ENCODE measurements at places on chromosomes 13 and 19.

- no peak for DNase-seq
Observed at GRCh38 chr13:45257638-45258333, 56.9 kb upstream of the KCTD4 start.

- no peak for DNase-seq
Observed at GRCh38 chr13:46184277-46184699, 2.3 kb upstream of the LCP1 start.

DNA sequence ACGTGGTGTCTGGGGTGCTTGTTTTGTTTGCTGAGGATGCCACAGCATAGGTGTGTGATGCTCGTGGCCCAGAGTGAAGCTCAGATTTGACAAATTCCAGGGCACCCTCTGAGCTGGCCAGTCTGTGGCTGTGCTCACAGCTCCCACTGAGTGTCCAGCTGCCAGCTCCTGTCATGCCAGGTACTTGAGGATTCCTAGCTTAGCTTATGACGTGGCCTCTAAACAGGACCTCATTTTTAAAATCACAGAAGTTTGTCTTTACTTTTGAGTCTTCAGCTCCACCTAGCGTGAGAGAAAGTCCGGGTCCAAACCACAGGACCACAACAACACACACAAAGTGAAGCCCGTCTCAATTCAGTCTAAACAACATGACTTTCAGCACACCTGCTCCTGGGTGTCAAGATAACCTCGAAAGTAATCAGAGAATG is 117.3 kb downstream of the RAB20 start:
- DNase-seq, result no peak

GRCh38 chr19:3324405-3324856 is 42.0 kb upstream of the NFIC start:
- DNase-seq, result no peak

DNA sequence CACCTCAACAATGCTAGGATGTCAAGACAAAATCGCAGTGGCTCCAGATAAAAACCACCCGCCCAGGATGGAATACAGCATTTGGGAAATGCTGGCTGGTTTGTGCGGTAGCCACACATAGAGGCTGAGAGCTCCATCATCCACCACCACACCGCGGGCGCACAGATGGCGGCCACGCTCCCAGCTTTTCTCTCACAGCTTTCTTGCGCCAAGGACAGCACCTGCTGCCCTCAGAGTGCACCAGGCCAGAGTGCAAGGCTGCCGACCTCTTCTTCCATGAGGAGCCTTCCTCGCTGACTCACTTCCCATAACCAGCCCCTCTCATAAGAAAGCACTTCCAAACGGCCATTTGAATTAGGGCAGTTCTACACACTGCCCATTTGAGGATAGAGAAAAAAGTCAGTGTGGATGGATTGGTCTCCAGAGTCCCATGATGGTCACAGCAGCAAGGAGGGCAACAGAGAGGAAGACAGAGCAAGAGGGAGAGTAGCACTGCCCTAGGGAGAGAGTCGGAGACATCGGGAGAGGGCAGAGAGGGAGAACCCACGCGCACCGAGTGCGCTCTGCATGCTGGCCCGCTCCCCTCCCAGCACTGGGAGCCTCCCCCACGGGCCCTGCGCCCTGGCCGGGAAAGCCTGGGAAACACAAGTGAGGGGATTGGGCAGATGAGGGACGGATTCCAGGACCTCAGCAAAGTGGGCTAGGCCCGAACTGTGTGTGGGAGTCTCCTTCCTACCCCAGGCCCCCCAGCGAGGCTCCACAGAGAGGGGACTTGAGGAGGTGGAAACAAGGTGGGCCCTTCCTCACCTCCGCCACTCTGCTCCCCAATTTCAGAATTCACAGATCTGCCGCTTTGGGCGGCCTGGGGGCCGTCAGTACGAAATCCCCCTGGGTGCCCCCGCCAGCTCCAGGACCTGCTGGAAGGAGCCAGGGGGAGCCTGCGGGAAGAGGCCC is 156.9 kb downstream of the USP12 start:
- DNase-seq, result no peak

GRCh38 chr19:43760941-43761340 is 6.2 kb upstream of the SMG9 start:
- DNase-seq, result no peak

DNA sequence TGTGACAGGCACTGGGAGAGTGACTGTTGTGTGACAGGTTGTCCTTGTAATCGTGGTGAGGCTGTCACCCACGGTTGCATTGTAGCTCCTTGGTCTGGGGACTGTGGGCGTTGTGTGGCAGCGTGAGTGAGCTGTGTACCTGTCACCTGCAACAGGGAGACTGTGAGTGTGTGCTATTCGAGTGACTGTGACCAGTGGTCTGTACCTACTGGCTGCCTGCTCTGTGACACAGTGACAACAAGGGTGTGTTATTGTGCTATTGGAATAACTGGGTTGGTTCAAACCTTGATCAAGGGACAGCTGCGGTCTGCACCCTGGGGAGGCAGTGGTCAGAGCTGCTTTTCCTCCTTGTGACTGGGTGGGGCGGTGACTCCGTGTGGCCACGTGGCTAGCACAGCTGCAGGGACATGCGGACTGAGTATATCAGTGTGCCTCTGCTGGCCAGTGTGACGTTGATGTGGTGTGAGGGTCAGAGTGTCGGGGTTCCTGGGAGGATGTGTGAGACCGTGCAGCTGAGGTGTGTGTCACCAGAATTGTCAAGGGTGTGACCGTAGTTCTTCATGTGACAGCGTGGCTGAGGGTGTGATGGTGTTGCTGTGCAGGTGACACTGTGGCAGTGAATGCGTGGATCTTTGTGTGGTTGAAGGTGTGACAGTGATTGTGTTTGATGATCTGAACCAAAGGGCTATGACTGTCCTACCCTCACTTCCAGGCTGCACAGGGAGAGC is 10.1 kb upstream of the NFIX start:
- DNase-seq, result no peak

GRCh38 chr19:38308006-38308766 is 4.1 kb downstream of the C19orf33 start:
- DNase-seq, result no peak

GRCh38 chr13:46146898-46147297 is 35.1 kb downstream of the LCP1 start:
- DNase-seq, result no peak
